Neural cell (in vitro differentiated cells): ENCODE measurements at places on chromosomes 2 and 18. TPM values are rescaled to one million over a fixed set of nuclear protein-coding genes. Genes with fewer than 3 reads are reported as not detected.

Gene LRRC30
- polyA plus RNA-seq = not detected in 2 replicates

Gene C2orf92
- 10.7 and 13.3 TPM in 2 replicates for polyA plus RNA-seq

Gene GPN1
- polyA plus RNA-seq = 42.3 and 48.2 TPM in 2 replicates

Gene EGR4
- polyA plus RNA-seq = 0.90 TPM in 1 of 2 replicates, not detected in the other

Gene GAD1
- 56.3 and 66.4 TPM in 2 replicates for polyA plus RNA-seq

Gene CDKL4
- polyA plus RNA-seq = not detected in 2 replicates

Gene CCDC85A
- 24.7 and 30.6 TPM in 2 replicates for polyA plus RNA-seq

Gene HNRNPA3
- 114 and 134 TPM in 2 replicates for polyA plus RNA-seq

Gene LRP1B
- polyA plus RNA-seq = 11.7 and 12.7 TPM in 2 replicates

Gene OSR1
- not detected in 2 replicates for polyA plus RNA-seq
